ENCODE measurements at places on chromosomes 11 and 22. TPM values are rescaled to one million over a fixed set of nuclear protein-coding genes. Genes with fewer than 3 reads are reported as not detected.

DNA sequence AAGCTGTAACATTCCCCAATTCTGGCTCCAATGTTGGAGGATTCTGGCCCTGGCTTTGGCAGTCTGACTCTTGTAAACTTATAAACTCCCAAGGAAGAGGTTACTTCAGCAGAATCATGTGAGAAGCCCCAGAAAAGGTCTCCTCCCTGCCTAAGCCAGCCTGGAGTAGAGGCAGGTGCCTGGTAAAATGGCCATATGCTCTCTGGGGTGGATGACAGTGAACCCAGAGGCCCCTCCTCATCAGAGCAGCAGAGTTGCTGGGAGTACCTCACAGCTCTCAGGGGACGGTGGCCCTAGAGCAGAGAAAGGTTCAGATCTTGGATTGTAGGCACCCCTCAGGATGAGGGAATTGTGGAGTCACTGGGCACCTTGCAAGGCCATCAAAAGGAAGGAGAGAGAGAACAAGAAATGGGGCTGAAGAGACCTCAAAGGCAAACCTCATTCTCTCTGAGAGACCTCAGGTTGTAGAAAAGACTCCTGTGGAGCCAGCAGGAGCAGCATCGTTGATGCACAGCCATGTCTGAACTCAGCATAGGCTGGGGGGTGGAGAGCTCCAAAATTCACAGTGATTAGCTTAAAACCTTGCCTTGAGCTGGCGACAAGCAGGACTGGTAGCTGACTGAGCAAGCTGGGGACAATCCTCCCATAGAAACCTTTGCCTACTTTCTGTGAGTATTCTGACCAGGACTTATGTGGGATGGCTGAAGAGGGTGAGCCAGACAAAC, 4.9 kb upstream of the P2RY6 start:
- DNase-seq: no peak

- DNase-seq: peak; percentile 78
Measured at GRCh38 chr22:38148245-38148644, 33.4 kb downstream of the PLA2G6 start.

GRCh38 chr11:69327741-69328191, 33.8 kb downstream of the MYEOV start:
- no peak for DNase-seq

GRCh38 chr22:49183826-49184216, 643.9 kb downstream of the BRD1 start:
- DNase-seq: no peak

DNA sequence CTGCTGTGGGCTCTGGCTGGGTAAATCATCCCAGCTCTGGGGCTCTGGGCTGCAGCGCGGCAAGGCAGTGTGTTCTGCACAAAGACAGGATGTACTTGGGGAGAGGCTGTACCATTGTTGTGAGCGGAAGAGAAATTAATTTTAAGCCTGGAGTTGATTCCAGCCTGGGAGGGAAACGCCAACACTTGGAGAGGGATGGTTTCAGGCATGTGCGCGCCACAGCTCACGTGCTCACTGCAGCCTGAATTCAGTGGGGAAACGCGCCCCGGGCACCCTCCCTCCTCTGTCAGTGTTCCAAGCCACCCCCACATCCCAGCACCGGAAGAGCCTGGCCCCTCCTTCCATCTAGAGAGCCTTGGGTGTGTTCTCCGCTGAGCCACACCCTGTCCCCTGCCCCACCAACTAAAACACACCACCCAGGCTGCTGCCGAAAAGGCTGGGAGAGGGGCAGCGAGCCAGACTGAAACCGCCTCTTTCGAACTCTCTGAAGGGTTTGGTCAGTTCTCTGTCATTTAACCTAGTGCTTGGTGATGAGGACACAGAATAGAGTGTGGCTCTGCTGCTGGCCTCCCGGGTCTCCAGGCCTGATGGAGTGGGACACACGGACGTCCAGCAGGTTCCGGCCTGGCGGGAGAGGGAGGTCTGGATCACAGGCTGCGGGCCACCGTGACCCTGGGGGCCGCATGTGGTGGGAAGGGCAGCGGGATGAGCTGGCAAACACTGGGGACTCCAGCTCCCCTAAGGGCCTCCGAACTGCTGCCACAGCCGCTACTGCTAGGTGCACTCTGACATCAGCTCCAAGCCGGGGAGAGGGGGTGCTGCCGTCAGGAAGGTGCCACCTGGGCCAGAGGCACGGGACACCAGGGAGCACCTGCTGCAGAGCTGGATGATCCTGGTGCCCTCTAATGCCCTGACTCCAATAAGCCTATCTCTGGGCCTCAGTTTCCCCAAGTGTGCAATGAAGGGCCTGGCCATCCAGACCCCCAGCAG, 230.8 kb downstream of the CTTN start:
- no peak for DNase-seq

- no peak for DNase-seq
Measured at GRCh38 chr22:40273319-40273718, 73.0 kb upstream of the ADSL start.

DNA sequence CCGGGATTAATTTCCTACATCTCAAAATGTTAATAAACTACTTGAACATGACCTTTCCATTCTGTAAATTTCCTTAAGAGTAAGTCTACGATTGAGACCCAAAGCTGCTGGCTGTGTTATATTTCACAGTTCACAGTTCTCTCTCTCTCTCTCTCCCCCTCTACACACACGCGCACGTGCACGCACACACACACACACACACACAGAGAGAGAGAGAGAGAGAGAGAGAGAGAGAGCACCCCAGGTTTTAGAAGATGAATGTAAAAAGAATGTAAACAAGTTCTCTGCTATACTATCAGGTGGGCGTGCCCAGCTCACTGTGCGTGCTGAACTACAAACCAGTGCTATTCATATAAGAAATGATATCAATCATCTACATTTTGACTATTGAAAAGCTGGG, 3.3 kb downstream of the BDNF start:
- no peak for DNase-seq

MS4A8 gene
- not detected for total RNA-seq

MPZL2 gene
- total RNA-seq: 53.3 TPM
